Right cardiac atrium (tissue), 5 donors: ENCODE measurements at places on chromosomes 4 and X.

DNA sequence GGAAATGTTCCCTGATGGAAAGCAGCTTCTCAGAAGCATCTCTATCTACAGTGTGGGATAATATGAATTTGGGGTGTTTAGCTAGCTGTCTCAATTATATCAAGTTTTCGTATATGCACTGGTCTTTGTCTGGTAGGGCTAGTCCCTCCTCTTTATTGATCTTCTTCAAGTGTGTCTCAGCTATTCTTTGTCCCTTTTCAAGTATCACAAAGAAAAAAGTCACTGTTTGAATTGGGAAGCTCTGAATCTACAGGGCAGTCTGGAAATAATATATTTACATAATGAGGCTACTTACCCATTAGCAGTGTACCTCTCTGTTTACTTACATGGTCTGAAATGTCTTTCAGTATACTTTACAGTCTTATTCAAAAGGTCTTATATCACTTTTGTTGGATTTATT is 526.0 kb downstream of the IL1RAPL1 start:
- no peak for DNase-seq

DNA sequence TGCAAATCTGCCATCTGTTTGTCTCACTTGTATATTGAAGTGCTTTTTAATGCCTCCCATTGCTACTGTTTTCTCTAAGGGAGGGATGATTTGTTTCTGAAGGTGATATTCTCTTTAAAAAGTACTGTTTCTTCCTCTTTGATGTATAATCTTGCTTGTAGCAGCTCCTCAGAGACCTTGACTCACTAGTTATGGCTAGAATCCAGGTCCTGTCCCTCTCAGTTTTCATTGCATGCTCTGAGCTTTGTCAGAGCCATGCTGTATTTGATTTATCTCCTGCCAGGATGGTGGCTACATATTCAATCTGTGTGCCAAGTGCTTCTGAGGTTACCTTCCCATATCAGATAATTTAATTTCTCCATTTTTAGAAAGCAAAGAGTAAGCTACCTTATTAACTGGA is 56.0 kb downstream of the GLUD2 start:
- no peak for DNase-seq

DNA sequence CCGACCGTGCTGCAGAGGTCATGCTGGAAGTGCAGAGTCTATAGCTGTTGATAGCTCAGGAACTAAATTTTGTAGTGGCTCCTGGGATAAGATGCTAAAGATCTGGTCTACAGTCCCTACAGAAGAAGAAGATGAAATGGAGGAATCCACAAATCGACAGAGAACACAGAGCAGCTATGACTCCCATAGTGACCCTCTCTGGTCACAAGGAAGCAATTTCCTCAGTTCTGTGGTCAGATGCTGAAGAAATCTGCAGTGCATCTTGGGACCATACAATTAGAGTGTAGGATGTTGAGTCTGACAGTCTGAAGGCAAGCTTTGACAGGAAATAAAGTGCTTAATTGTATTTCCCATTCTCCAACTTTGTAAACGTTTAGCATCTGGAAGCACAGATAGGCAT is 8.8 kb downstream of the MANBA start:
- no peak for DNase-seq

DNA sequence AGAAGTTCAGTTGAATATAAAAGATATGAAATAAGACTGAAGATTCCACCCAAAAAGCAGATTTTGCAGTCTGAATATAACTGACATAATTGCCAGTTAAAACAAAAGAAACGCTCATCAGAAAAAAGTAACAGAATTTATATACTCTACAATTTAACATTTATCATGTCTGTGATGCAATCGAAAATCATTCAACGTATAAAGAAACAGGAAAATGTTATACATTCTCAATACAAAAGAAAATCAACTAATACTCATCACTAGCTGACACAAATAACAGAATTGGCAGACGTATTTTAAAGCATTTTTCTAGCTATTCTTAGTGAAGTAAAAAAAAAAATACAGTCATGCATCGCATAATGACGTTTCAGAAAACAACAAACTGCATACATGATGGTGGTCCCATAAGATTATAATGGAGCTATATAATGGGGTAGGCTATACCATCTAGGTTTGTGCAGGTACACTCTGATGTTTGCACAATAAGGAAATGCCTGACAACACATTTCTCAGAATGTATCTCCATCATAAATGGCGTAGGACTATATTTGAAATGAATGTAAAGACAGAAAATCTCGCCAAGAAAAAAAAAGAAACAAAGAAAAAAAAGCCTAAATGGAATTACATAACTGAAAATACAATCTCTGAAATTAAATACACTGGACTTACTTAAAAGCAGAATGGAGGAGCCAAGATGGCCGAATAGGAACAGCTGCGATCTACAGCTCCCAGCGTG is 34.3 kb downstream of the OR13H1 start:
- DNase-seq = no peak

DNA sequence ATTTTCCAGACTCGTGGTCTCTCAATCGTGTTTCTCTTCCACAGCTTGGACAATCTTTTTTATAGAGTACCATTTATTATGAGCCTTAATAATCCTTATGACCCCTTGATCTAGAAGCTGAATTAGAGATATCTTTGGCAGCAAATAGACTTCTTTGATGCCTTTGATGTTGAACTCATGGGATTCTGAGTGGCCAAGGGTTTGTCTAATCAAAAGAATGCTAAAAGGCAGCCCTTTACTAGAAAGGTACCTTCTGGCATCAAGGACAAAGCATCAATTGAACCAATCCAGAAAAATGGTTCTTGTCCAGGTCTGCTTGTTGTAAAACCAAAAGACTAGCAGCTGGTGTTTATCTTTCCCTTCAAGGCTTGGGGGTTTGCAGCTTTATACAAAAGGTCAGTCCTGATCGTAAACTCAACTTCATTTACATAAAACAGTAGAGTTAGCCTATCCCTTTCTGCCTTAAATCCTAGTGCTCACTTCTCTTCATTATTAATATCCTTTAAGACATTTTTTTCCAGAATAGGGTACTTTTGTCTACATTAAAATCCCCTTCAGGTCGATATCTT is 411.3 kb downstream of the FAT4 start:
- no peak for DNase-seq

GRCh38 chrX:107831071-107831730 is 5.5 kb downstream of the MID2 start:
- no peak for DNase-seq

DNA sequence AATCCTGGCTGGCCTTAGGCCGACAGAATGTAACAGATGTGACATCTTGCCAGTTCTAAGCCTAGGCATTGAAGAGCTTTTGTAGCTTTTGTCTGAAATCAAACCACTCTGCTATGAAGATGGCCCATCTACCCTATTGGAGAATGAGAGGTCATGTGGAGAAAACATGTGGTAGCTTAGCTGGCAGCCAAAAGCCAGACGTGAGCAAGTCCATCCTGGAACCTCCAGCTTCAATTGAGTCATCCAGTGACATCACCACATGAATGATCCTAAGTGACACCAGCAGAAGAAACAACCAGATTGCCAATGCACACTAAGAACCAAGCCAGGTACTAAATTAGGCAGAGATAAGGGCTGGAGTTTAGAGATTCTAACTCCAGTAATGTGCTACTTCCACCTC is 154.8 kb upstream of the ZFP42 start:
- no peak for DNase-seq

- no peak for DNase-seq
Measured at GRCh38 chr4:182764137-182764536, 153.0 kb downstream of the DCTD start.

GRCh38 chr4:139163806-139164206 is 13.2 kb downstream of the ELF2 start:
- no peak for DNase-seq

DNA sequence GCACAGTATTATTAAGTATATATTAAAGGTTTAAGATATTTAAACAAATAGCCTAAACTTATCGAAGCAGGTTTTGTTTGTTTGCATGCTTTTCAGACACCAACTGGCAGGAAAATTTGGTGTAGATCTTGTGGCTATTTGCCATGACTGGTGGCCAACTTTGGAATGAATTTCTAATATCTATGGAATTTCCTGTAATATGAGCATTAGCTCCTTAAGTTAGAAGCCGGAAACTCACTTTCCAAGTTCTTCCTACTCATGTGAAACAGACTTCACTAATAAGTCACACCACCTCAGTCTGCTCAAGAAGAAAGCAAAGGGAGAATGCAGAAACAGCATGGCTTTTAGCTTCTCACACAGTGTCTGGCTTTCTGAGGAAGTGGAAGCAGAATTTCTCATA is 563.9 kb downstream of the GRXCR1 start:
- no peak for DNase-seq

- DNase-seq = no peak
Measured at GRCh38 chr4:7003879-7004240, 39.3 kb upstream of the TADA2B start.

DNA sequence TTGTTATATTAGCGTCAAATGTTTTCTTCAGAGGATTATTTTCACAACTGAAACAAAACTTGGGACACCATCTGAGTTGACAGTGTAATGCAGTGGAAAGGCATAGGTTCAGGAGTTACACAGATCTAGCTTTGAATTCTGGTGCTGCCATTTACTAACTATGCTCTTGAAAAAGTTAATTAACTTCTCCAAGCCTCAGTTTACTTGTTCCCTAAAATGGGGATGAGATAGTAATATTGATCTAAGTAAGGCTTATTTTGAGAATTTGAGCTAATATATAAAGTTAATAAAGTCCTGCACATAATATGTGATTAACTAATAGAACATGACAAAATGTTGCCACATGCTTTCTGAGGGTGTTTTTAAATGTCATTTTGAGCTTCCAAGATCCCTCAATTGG is 112.6 kb downstream of the FRAS1 start:
- DNase-seq = no peak

DNA sequence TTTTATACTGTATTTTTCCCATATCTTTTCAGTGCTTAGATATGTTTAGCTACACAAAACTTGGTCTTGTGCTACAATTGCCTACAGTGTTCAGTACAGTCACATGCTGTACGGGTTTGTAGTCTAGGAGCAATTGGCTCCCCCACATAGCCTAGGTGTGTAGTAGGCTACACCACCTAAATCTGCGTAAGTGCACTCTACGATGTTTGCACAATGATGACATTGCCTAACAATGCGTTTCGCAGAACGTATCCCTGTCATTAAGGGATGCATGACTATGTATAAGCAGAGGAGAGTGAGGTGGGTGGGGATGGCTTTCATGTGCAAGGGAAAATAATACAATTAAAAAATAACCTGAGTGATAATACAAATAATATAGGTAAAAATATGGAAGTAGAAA is 131.4 kb downstream of the GBA3 start:
- DNase-seq = no peak

DNA sequence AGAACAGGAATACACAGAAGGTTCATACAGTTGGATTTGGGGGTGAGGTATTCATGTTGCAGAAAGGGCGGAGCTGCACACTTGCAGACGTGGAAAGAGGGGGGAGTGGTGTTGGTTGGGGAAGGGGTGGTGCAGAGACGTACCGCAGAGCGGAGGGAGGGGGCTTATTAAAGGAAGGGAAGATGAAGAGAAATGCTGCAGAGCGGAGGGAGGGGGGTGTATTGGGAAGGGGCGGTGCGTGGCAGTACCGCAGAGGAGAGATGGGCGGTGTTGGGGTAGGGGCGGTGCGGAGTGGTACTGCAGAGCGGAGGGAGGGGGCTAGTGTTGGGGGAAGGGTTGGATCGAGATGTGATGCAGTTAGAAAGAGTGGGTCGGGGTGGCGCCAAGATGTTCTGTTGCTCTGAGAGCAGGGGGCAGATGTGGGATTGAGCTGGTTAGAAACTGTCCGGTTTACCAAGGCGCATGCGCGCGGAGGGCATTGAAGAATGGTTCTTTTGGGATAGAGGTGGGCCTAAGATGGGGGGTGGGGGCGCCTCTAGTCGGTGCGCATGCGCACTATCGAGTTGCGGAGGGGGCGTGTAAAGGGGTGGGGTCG is 900 bp downstream of the TRO start:
- DNase-seq = peak; percentile 85

GRCh38 chr4:68077737-68078136 is 51.9 kb downstream of the TMPRSS11F start:
- no peak for DNase-seq

DNA sequence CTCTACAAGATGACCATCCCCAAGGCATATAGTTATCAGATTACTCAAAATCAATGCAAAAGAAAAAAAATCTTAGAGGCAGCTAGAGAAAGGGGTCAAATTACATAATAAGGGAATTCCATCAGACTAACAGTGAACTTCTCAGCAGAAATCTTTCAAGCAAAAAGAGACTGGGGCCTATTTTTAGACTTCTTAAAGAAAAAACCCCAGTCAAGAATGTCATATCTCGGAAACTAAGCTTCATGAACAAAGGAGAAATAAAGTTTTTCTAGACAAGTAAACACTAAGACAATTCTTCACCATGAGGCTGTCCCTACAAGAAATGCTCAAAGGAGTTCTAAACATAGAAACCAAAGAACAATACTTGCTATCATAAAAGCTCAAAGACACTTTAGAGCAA is 51.7 kb downstream of the RAB28 start:
- DNase-seq = no peak

- DNase-seq = no peak
Measured at GRCh38 chr4:184395451-184395917, 78.9 kb downstream of the IRF2 start.

DNA sequence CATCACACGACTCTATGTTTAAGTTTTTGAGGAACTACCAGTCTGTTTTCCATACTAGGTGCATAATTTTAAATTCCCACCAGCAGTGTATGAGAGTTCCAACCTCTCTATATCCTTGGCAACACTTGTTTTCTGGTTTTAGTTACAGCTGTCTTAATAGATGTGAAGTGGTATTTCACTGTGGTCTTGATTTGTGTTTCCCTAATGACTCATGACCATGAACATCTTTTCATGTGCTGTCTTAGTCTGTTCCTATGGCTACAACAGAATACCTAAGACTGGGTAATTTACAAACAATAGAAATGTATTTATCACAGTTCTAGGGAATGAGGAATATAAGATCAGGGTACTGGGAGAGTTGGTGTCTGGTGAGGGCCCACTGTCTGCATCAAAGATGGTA is 51.5 kb upstream of the GPR78 start:
- no peak for DNase-seq

- no peak for DNase-seq
Measured at GRCh38 chr4:133594390-133595207, 445.5 kb downstream of the PCDH10 start.

DNA sequence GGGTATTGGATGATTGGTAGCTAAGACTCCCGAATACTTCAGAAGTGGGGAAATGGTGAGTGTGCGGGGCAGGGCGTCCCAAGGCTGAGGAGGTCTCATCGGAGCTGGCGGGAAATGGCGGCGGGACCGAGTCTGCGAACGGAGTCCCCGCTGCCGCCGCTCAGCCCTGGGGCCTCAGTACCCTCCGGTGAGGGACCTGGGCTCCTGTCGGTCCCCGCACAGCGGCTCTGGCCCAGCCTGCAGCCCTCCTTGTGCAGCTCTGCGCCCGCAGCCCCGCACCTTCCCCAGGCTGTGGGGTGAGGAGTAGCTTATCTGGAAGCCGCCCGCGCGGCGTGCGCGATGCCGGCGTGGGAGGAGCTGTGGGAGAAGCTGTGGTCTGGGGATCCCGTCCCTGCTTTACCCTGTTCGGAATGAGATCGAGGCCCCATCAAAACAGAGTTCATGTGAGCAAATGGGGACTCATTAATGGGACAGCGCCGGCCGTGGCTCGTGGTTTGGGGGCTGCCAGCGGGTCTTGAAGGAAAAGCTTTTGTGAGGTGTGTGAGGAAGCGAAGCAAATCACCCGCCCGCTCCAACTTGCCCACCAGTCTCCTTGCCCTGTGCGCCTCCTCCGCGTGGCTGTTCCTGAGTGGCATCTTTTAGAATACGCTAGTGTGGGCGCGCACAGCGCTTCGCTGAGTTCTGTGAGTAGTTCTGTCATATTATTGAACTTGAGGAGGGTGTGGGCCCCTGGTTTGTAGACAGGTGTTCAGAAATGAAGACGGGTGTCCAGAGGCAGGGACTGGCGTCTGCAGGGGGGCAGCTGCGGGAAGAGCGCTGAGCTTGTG is 531 bp downstream of the ZNF141 start:
- DNase-seq = peak; percentile 80
